ENCODE measurements at places on chromosomes 13 and 19.
A peak's percentile ranks its signal among the peaks of the same experiment; 100 is the strongest.

- DNase-seq, result no peak
These were observed at the start of gene ATCAY for GRCh38 chr19:3880471-3881271. TSS of gene ATCAY (plus strand) at chr19:3880685. CDS start at chr19:3885768, 5,083 bp downstream.

GRCh38 chr13:108313382-108313781 lies 43.9 kb downstream of the TNFSF13B start:
- no peak for DNase-seq

GRCh38 chr13:48220592-48220980 lies 12.4 kb upstream of the ITM2B start:
- DNase-seq, result no peak

GRCh38 chr13:79904581-79904980 lies 423.6 kb downstream of the NDFIP2 start:
- no peak for DNase-seq

DNA sequence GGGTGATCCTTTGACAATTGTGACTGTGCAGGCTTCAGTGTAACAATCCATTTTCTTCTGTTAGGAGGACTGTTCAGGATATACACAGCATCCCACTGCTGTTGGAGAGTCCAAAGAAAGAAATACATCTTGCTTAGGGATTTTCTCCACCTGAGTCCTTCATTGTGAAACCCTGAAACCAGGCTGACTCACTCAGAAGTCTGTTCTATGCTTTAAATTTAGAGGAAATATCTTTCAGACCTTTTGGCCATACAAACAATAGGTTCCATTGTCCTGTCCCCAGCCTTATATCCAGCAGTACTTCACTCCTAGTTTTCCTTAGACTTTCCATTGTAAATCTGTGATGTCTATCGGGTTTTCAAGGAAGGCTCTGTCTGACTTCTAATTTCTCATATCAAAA lies 379.1 kb downstream of the SUCLA2 start:
- DNase-seq, result no peak

GRCh38 chr19:28414748-28415147 lies 798.2 kb downstream of the UQCRFS1 start:
- DNase-seq, result no peak

GRCh38 chr13:105513448-105513847 lies 1022.0 kb downstream of the EFNB2 start:
- no peak for DNase-seq

GRCh38 chr19:8639821-8640401 lies 9.5 kb downstream of the NFILZ start:
- DNase-seq, result no peak

DNA sequence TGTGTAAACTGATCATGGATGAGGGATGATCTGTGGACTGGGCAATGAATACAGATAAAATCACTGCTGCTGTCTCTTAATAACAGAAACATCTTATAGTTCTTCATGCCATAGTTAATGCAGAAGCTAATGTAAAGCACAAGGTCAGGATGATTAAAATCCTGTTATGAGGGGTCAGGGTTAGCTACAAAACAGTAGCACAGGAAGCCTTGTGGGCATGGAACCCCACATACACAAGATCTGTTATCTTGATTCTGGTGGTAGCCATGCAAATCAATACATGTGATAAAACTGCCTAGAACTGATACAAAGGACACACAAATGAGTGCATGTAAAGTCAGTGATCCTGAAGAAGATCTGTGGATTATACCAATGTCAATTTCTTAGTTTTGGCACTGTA lies 96.4 kb downstream of the KLF12 start:
- no peak for DNase-seq

DNA sequence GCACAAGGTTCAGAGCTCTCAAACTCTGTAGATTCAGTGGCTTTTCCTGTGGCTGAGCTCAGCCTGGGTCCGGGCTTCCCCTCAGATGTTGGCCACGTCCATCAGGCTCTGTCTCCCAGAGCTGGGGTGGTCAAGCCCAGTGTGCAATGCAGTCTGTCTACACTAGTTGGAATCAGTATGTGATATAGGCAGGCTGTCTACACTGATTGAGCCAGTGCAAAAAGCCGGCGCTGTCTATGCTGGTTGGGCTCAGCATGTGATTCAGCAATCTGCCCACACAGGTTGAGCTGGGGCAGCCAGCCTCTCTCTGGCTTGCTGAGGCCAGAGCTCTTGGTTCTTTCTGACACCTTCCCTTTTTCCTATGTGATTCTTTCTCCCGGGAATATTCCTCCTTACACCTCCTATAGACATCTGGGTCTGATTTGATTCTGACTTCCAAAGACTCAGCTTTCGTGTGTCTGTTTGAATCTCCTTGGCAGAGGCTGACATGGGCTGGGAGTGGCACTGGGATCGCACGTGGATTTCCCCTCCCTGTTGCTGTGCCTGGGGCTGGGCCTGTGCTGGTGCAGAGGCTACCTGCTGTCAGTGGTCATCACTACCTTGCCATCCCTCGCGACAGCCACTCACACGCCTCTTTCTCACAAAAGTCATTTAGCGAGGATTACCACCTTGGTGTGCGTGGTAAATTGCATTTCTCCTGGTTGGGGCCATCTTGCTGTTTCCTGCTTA lies 9.3 kb downstream of the CHST8 start:
- no peak for DNase-seq

DNA sequence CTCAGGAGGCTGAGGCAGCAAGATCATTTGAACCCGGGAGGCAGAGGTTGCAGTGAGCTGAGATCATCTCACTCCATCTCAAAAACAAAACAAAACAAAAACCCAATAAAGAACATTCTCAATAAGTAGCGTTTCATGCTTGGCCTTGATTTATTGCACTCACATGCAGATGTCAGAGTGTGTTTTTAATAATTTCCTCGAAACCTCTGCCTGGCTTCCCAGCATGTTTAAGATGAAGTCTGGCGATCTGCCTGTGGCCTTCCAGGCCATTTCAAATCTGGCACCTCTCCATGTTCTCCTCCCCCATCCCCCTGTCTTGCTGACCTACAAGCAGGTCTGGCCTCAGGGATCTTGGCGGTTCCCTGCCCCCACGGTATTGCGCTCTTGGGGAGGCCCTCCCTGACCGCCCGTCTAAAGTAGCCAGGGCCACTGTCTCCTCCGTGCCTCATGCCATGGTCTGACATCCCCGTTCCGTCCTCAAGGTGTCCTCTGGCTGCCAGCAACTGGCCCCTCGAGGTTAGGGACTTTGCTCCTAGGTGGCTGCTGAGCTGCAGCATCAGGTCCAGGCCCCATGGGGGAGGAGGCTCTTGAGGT lies 1.6 kb downstream of the WDR88 start:
- no peak for DNase-seq

GRCh38 chr19:44753932-44754749 lies 5.6 kb downstream of the BCL3 start:
- DNase-seq, result peak; percentile 97

GRCh38 chr13:30966101-30966500 lies 33.6 kb downstream of the TEX26 start:
- DNase-seq, result no peak

DNA sequence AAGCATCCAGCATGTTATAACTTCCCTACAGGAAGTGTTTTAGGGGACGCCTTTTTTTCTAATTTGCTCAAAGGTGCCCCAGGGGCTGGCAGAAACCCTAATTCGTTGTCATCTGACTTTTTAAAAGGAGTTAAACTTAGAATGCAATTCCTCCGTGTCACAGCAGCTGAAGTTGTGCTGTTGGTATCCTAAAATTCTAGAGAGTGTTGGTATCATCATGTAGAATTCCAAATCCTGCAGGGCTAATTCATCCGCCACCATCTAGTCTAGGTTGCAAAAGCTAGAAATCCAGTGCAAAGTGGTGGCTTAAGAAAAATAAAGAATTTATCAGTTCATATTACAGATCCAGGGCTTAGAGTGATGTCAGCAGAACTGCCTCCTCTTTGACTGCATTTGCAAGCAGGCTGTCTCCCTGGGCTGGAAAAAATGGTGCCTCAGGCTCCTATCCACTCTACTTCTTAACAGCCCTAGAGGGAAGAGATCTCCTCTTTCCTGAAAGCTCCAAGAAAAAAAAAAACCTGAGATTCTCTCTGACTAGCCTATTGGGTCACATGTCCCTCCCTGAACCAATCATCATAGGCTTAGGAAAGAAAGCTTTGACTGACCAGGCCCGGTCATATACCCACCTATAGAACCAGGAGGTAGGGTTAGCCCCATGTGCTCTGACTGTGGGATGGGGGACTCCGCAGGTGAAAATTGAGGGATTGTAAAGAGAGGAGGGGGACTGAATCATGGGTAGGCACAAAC lies 73.0 kb downstream of the MAP4K1 start:
- peak; percentile 72 for DNase-seq

GRCh38 chr13:113942591-113943103 lies 31.2 kb downstream of the C13orf46 start:
- no peak for DNase-seq

DNA sequence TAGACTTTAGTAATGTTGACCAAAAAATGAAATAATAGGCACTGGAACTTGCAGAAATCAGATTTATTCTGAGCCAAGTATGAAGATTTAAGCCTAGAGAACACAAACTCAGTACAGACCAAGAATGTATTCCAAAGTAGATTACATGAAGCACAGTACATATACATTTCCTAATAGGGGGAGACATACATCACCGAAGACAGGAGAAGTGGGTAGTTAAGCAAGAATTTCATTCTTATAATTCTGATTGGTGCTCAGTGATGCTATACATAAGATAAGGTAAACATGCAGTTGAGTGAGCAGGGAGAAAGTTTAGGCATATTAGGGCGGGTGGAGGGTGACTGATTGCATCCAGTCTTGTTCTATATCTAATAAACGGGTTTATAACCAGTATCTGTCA lies 2218.8 kb downstream of the PCDH9 start:
- no peak for DNase-seq

DNA sequence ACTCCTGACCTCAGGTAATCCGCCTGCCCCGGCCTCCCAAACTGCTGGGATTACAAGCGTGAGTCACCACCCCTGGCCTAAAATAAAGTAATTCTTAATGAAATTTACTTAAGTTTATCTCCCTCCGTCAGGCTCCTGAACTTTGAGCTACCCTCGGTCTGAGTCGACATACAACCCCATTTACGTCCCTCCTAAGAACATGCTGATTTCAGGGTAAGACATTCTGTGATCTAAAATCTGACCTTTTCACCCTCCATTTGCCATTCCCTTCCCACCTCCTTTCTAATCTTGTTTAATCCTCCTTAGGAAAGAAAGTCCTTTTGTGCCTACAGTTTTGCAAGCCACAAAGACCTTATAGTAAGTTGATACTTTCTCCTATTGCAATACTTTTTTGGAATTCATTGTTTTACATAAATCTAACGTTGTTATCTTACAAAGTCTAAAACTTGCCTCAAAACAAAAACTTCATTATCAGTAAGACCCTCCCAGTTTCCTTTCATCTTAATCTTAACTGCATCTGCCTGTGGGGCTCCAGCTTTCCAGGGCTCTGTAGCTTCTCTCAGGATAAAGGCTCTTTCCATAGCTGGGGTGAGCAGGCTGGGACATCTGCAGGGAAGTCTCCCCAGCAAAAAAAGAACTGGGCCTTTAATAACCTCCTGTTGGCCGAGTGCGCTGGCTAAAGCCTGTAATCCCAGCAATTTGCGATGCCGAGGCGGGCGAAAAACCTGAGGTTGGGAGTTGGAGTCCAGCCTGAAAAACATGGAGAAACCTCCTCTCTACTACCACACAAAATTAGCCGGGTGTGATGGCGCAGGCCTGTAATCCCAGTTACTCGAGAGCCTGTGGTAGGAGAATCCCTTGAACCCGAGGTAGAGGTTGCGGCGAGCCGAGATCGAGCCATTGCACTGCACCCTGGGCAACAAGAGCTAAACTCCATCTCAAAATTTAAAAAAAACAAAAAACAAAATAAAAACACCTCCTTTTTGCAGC lies 143.1 kb downstream of the ZNF737 start:
- DNase-seq, result no peak

DNA sequence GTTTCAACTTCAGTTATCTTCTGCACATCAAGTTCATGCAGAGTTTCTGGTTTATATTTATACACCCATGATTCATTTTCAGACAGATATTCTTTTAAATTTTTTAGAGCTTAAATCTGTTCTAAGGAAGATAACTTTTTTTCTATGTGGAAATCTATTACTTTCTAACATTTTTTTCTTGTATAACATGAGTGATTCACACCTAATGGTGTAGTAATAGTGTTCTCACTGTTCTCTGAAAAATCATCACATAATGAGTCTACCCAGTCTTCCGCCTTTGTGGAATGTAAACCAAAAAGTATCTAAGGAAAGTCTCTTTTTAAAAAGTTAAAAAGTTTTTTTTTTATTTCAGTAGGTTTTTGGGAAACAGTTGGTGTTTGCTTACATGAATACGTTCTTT lies 70.8 kb downstream of the FNDC3A start:
- no peak for DNase-seq

GRCh38 chr13:37457612-37458011 lies 141.0 kb downstream of the POSTN start:
- DNase-seq, result no peak

DNA sequence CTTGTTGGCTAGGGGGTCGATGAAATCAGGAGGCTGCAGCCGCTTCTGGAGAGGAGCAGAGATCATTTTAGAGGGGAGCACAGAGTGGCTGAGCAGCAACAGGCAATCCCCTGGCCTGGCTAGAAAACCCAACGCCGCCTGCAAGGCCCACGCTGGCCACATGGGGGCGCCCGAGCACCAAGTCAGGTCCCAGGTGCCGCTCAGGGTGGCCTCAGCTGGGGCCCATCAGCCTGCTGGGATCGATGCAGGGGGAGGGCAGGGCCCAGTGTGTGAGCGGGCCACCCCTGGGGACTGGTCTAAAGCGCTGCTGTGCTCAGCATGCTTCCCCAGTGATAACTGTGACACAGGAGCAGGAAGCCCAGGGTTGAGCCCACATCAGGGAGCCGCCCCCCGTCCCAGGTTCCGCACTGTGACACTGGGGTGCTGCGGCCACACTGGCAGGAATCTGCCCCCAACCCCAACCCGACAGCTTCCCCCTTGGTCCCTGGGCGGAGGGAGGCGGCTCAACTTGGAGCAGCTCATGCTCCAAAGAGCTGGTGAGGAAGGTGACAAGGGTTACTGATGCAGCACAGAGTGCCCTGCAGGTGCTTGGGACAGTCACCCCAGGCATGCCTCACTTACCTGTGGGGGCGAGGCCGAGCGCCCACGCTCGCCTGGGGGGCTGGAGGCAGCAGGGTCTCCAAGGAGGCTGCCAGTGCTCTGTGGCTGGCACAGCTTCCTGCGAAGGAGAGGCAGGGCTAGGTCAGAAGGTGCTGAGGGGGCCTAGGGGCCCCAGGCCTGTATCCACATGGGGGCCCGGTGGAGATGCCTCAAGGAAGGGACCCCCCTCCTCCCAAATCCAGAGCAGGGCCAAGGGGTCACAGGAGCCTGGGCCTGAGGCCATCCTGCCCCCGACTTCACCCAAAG lies 13.3 kb upstream of the ISYNA1 start:
- DNase-seq, result peak; percentile 84

- DNase-seq, result no peak
These were observed 24.1 kb downstream of the LGALS16 start for GRCh38 chr19:39679791-39680168.

GRCh38 chr13:112712451-112713207 lies 22.8 kb downstream of the ATP11A start:
- no peak for DNase-seq

- no peak for DNase-seq
These were observed 142.2 kb upstream of the ZNF507 start for GRCh38 chr19:32203161-32203560.
